ENCODE measurements at places on chromosomes 2 and 18.

- DNase-seq: peak; percentile 43
These were observed 1.5 kb downstream of the INO80D start for GRCh38 chr2:206084439-206084869.

DNA sequence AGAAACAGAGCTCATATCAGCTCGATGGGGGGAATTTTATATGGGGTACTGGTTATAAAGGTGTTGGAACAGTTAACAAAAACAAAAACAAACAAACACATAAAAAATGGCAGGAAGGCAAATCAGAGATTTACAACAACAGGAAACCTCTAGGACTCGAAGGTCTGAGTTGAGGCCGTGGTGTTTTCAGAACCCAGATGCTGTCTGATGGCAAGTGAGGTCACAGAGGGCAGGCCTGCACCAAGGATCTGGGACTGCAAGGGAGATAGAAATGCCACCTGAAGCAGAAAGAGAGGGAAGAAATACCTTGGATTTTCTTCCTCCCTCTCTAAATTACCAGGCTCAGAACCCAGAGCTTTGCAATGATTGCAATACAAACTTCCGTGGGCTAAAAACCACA, 429.5 kb downstream of the ZNF521 start:
- no peak for DNase-seq

DNA sequence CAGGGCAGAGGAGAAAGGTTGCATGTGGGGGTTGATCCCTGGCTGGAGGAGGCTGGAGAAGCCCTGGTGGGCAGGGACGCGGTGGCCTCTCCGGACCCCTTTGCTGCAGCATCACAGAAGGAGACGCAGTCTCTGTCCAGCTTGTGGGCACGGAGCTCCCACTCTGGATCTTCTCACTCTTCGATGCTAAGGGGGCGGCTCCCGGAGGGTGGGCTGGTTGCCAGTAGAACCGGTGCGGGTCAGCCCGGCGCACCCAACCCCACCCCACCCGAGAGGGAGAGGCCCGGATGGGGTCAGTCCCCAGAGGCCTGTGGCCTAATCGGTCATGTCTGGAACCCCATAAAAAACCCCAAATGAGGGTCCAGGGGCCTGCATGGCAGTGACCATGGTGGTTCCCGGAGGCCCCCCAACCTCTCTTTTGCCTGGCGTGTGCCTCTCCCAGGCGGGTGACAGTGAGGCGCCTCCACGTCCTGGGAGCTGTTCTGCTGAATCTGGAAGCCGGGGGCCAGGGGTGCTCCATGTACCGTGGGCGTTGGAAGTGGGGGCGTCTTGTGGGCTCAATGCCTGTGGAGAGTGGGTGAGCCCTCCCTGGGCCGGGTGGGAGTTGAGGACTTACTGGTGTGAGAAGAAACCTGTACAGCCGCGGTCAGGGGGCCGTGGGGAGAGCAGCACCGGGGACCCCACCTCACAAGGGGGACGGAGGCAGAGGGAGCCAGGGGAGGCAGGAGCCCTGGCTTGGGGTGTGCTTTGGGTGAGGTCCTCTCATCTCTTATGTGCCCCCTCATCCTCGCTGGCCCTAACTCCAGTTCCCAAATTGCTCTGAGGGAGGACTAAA, 79.6 kb downstream of the RTP5 start:
- DNase-seq: no peak

GRCh38 chr18:79965119-79965902, 868 bp downstream of the HSBP1L1 start:
- no peak for DNase-seq

DNA sequence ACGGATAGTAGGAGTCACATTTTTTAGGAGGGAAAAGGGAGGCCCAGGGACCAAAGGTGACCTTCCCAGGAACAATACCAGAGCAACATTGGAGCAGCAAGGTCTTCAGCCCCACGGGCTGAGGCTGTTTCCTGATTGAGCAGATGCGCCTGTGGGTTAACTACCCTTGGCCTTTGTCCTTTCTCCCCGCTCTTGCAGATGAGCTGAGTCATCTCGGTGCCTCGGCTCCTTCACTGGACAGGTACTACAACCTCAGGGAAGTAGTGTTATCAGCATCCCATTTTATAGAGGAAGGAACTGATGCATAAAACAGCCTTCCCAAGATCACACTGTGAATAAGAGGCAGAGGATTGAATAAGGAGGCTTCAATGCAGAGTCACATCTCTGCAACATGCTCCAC, 43.5 kb downstream of the DHRS9 start:
- no peak for DNase-seq
